ENCODE measurements at places on chromosomes 3 and 15. TPM values are rescaled to one million over a fixed set of nuclear protein-coding genes. Genes with fewer than 3 reads are reported as not detected.

The HYKK gene
- 4.8 TPM for total RNA-seq

The CLDN16 gene
- 0.43 TPM for total RNA-seq

The HIGD2B gene
- total RNA-seq: not detected

The CLCN2 gene
- 35.3 TPM for total RNA-seq

The XCR1 gene
- total RNA-seq: not detected

The TLR9 gene
- total RNA-seq: 0.83 TPM

The GP5 gene
- total RNA-seq: 0.15 TPM

The POLQ gene
- 0.54 TPM for total RNA-seq

The KBTBD12 gene
- 8.5 TPM for total RNA-seq

The RBP2 gene
- not detected for total RNA-seq

The SEMA5B gene
- total RNA-seq: 30.0 TPM

The SH3BP5 gene
- total RNA-seq: 111 TPM

The ISLR gene
- 15.4 TPM for total RNA-seq

The SPINK8 gene
- total RNA-seq: not detected

The TGM4 gene
- not detected for total RNA-seq

The IREB2 gene
- 50.9 TPM for total RNA-seq

The AMOTL2 gene
- 49.0 TPM for total RNA-seq

The SLC12A8 gene
- 13.1 TPM for total RNA-seq

The INKA1 gene
- 5.3 TPM for total RNA-seq

The SEMA4B gene
- total RNA-seq: 41.9 TPM

The PTPN9 gene
- 24.0 TPM for total RNA-seq

The IL12A gene
- total RNA-seq: 1.2 TPM

The CFAP100 gene
- 2.4 TPM for total RNA-seq

The ZKSCAN7 gene
- 7.7 TPM for total RNA-seq

The SLC6A11 gene
- 29.5 TPM for total RNA-seq

The TRA2B gene
- total RNA-seq: 100 TPM

The SPATA12 gene
- not detected for total RNA-seq

The GOLGA8Q gene
- 5.9 TPM for total RNA-seq

The SI gene
- total RNA-seq: not detected

The TMEM207 gene
- not detected for total RNA-seq

The SCN5A gene
- 3.3 TPM for total RNA-seq

The PLCL2 gene
- 37.8 TPM for total RNA-seq

The SAXO2 gene
- 8.5 TPM for total RNA-seq

The HACD2 gene
- total RNA-seq: 41.4 TPM

The WDR82 gene
- 76.8 TPM for total RNA-seq

The GP9 gene
- total RNA-seq: not detected

The TEX9 gene
- 9.3 TPM for total RNA-seq

The RBMS3 gene
- 24.3 TPM for total RNA-seq

The ACKR2 gene
- total RNA-seq: 3.4 TPM

The PDZRN3 gene
- total RNA-seq: 35.6 TPM

The NRG4 gene
- 15.5 TPM for total RNA-seq

The C2CD4A gene
- total RNA-seq: not detected

The SCAANT1 gene
- not detected for total RNA-seq

The RNU5B-1 gene
- not detected for total RNA-seq

The CNTN4 gene
- 69.6 TPM for total RNA-seq

The CPNE9 gene
- total RNA-seq: 26.9 TPM
